GM23338 (cell line): ENCODE measurements at places on chromosomes 7 and 10. TPM values are rescaled to one million over a fixed set of nuclear protein-coding genes. Genes with fewer than 3 reads are reported as not detected.

Gene PTPRZ1
- total RNA-seq, result 230 and 238 TPM in 2 replicates

Gene STAG3
- 3.4 and 4.6 TPM in 2 replicates for total RNA-seq

Gene AGAP6
- total RNA-seq, result 9.9 and 12.9 TPM in 2 replicates

Gene SPDYE17
- not detected in 2 replicates for total RNA-seq

Gene GPR15LG
- total RNA-seq, result not detected in 2 replicates

Gene SLC13A1
- total RNA-seq, result not detected in 2 replicates

Gene NT5C2
- total RNA-seq, result 85.4 and 107 TPM in 2 replicates

- DNase-seq, result no peak
Observed at GRCh38 chr10:30284865-30285594, 64.0 kb downstream of the MTPAP start.

DNA sequence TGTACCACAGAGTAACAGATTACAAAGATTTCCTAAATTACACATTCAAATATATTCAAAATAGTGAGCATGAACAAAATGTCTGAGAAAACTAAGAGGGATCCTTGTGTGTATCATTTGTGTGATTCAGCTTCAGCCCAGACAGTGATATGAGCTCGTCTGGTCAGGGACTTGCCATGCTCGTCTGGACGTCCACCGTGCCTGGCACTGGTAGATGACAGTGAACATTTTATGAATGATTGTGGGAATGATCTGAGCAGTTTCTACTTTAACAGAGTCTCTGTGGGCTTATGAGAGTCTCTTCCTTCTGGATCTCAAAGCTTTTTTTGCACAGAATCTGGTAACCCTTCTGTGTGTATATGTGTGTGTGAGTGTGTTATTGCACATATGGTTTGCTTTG, 34.2 kb upstream of the ANKRD2 start:
- DNase-seq, result no peak

- no peak for DNase-seq
Observed at GRCh38 chr7:121006711-121007315, 18.3 kb downstream of the CPED1 start.

DNA sequence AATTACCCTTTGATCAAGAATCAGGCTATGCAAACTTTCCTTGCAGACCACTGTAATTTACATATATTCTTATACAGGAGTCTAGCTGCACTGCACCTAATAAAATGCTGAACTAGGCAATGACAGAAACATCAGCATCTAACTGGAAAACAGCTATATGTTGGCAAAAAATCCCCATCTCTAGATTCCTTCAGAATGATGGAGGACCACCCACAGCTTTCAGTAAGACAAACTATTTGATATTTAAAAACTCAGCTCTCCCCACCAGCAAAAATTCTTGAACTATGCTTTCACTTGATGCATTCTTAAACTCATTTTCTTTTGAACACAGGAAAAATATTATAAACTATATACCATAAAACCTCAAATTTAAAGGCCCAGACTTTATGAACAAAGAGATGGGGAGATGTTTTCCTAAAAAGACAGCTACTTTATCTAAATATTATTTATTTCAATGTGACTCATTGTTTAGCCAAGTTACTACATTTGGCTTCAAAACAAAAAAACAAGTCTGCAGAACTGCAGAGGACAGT, 77.4 kb downstream of the SEMA3C start:
- DNase-seq, result no peak

GRCh38 chr10:116270771-116271592, 2.0 kb downstream of the GFRA1 start:
- peak; percentile 67 for DNase-seq

DNA sequence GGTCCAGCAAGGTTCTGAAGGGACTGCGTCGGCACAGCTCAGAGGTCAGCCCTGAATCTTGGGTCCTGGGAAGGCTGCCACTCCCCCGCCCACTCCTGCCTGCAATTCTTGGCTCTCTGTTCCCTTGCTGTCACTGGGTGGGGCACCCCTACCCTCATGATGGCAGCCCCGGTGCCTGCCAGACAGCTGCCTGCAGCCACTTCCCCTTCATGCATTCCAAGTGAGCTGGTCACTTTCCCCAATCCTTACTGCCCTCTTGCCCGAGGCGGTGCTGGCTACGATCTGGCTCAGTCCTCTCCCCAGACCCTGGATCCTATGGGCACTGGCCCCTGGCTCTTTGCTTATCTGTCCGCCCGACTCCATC, 14.2 kb downstream of the MYL10 start:
- DNase-seq, result no peak

DNA sequence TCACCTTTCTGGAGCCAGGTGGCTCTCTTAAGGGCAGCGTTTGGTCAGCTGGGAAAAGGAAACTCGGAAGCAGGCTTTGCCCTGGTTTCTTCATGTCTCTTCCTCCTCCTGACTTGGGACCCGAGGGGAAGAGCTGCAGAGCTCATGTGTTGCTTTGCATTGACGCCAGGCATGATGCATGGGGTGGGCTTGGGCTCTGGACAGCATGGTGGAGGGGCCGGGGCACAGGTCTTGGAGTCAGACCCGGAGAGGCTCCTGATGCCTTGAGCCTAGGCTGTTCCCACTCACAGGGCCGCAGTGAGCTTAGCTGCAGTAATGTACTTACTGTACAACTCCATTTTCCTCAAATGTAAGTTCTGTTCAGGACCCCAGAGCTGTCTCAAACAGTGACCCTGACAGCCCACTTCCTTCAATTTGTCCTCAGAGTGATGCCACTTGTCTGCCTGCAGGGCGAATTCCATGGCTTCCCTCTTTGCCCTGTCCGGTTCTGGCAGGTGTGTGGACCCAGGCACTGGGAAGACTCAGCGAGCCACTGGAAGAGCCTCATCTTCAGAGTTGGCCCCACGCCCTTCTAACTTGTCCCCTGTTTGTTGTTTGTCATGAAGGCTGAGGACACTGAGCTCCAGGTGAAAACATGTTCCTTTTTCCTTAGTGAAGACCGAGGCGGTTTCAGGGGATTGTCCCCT, 50.2 kb downstream of the ZNF467 start:
- no peak for DNase-seq

DNA sequence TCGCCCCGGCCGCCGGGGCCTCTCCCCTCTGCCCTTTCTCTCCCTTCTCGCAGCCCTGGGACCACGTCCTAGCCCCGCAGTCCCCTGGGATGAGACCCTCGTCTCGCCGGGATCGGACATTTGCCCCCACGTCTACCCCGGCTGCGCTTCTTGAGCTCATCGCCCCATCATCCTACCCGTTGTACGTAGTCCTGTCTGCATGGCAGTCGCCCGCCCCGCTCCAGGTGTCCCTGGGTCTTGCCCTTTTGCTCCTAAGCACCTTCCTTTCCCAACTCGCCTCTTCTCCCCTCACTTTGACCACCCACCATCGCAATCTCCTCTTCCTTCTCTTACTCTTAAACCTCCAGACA, 582 bp downstream of the TPST1 start:
- DNase-seq, result peak; percentile 27

DNA sequence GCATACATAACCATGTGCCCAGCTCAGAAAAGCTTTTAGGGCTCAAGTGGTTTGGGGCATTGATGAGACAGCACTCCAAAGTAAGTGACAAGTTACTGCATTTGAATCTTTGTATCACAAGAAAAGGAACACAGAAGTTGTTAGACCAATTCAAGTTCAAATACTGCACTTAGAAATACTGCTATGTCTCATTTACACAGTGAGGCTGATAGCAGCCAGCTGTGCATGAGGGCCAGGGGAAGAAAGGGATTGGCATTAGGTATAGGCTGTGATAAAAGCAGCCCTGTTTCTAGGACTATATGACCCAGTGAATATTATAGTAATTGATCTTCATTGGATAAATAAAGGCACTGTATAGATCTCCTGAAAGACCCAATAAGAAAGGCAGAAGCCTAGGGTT, 197.8 kb upstream of the SORCS1 start:
- DNase-seq, result no peak

- DNase-seq, result peak; percentile 34
Observed at GRCh38 chr10:7561216-7561893, 105.4 kb downstream of the ITIH5 start.

DNA sequence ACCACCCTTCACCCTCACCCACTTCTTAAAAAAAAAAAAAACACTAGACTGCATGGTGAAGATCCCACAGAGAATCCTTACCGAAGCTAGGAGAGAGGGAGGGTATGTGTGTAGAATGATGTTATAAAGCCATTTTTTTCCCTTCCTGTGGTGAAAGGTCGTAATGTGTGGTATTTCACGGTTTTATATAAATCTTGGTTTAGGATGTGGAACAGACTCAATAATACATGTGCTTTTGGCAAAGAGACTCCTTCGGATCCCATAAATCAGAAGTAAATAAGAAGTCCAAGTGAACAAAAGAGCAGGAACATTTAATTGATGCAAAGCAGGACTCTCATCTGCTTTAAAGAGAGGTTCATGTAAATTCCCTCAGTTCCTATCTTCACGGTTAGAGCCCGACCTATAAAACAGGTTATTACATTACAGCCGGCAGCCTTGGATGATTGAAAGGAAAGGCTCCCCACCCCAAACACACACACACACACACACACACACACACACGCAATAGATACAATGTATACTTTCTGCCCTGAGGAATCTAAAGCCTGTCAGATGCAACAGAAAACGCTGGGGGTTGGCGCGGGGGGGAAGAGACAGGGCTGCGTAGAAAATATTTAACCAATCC, 8.8 kb downstream of the DLX5 start:
- DNase-seq, result peak; percentile 5

DNA sequence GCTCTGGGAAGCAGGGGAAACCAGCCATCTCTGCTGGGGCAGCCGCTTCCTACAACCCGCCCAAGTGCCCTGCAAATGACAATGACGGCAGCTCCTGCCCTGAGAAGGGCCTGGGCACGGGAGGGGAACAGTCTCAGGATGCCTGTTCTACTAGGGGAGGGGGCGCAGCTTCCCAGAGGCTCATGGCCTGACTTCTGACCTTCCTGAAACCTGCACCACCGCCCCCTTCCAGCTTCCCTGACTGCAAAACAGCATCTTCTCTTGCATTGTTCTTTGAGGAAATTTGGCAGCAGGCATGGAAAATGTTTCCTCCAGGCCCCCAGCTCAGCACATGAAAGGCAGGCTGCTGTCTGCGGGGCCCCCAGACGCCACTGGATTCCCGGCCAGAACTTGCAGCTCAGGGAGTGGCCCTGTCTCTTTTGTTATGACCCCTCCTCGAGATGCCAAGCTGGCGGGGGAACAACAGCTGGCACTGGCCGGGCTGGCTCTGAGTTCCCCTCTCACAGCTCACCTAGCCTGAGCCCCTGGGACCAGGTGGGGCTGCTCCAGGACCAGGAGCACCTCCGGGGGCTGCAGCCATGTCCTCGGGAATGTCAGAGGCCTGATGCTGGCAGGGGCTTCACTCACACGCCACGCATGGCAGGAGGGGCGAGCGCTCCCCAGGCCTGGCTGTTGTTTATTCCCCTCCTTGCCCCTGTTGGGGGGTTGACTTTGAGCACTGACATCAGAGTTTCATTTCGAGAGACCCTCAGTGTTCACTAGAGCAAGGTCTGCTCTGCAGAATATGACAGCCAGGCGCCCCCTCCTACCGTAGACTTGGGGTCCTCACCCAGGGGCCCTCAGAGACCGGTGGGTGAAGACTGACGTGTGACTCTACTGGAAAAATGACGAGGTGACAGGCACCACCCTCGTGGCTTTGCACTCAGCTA, 62.7 kb downstream of the CALML3 start:
- no peak for DNase-seq

DNA sequence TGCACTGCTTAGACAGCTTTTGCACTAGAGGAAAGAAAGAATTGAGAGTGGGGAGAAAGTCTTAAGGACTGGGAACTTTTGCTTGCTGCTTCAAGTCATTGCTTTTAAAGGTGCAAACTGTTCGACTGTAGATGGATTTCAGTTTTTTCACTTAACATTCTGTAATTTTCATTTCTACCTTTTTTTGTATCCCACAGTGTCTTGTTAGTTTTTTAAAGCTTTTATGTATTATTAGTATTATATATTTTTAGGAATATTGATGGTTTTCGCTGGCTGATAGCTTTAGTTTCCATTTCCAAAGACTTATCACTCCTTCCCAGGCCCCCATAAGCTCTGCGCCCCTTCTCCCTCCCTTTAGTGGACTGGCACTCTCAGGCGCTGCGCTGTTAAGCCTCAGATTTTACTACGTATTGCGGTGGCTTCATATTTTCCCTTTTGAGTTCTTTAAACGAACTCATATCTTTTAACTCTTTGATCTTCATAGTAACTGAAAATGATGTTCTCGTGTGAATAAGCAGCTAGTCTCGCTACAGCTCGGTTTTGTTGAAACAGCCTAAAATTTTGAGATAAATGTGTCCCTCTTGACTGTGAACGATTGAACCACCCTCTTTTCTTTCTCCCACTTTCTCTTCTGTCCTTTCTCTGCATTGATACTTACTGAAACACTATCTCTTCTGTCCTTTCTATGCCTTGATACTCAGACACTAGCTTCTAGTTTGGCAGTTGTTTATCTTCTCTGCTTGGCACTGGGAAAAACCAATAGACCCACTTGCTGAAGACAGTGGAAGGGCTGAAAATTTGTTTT, 2.5 kb upstream of the ETV1 start:
- no peak for DNase-seq

DNA sequence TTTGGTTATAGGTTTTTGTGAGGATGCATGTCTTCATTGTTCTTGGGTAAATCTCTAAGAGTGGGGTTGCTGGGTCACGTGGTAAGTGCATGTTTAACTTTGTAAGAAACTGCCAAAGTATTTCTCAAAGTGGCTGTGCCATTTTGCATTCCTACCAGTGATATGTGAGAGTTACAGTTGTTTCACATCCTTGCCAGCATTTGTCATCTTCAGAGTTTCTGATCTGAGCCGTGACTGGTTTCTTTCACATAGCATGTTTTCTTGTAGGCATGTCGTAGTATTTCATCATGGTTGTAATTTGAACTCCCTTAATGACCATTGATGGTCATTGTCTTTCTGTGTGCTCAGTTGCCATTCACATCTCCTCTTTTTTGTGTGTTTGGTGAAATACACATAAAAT, 286.0 kb downstream of the RNLS start:
- no peak for DNase-seq

- no peak for DNase-seq
Observed at GRCh38 chr7:50614721-50615518, 49.7 kb upstream of the DDC start.

- DNase-seq, result no peak
Observed at GRCh38 chr10:78330884-78331283, 297.2 kb downstream of the RPS24 start.

DNA sequence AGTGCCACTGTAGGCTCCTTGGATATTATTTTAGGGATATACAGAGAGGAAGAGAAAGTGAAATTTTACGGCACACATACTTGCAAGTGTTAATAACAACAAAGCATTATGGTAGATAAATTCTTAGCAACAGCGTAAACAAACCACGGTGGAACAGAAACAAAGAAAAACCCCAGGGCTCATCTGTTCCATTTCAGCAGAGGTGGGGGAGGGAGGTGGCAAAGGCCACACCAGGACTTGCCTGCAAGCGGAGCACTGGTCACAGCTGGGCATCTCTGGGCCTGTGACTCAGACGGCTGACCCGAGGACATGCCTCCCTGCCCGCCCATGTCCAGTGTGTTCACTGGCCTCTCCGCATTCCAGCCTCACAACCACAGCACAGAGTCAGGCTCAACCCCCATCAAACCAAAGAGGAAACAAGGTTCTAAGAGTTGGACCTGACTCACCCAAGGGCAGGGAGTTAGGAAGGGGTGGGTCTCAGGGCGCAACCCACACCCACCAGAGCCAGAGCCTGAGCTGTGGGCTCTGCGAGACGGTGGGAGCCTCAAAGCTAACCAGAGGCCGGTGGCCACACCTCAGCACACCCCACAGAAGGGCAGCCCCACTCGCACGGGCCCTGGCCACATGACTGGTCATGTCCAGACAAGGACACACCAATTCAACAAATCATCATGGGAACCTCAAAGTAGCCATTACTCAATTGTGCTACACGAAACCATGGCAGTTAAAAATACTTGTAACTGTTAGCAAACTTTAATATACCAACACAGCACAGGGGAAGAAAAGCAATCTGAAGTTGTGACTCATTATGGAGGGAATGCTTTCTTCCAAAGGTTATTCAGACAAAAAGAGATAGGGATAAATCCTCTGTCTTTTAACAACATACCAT, 10.7 kb downstream of the ESYT2 start:
- DNase-seq, result peak; percentile 64
